ENCODE measurements at places on chromosomes 2 and 18.

DNA sequence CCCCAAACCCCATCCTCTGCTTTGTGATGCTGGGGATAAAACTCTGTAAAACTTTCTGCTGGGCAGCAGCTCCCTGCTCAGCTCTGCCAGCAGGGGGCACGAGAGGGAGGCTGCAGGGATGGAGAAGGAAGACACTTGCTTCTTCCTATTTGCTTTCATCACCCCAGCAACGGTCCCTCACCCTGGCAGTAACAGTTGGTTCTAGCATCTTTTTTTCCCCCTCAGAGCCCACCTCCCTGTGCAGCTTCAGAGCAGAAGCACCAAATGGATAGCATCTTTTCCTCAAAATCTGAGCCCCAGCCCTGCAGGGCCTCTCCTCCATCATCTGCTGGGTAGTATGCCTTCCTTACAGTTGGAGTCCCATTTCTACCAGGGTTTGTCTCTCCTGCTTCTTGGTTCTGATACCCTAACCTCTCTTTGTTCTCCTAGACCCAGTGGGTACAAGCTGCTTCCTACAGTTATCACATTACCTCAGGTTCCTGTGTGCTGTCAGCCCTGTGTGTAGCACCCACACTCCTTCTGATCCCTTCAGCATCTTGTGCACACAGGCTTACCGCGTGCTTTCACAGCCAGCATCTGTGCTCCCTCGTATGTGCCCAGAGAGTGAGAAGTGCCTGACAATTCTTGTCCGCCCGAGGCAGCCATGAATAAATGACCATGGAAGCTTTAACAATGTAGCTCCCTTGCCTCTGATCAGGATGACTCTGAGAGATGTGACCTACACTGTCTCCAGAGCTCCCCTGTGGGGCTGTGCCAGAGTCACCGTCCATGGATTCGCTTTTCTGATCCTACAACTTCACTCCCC is 14.5 kb downstream of the CKAP2L start:
- DNase-seq: peak; percentile 88

GRCh38 chr18:26210147-26210546 is 16.1 kb upstream of the TAF4B start:
- no peak for DNase-seq

GRCh38 chr2:84197901-84198300 is 261.2 kb downstream of the SUCLG1 start:
- DNase-seq: no peak

GRCh38 chr2:216620786-216621185 is 12.4 kb upstream of the IGFBP2 start:
- no peak for DNase-seq

DNA sequence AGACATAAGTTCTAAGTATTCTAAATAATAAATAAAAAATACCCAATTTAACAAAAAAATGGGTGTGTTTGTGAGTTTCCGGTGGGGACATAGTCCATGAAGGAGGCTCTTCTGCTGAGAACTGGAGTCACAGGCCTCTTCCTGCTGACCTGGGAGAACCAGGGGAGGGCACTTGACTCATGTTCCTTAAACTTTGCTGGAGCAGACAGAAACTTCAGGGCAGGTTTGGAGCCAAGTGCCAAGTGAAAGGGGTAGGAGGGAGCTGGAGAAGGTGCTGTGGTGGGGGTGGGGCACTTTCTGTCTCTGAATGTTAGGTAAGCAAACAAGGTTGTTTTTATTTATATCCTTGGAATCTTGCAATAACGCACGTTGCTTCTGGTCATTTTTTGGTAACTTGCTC is 78.8 kb upstream of the TTN start:
- DNase-seq: no peak

DNA sequence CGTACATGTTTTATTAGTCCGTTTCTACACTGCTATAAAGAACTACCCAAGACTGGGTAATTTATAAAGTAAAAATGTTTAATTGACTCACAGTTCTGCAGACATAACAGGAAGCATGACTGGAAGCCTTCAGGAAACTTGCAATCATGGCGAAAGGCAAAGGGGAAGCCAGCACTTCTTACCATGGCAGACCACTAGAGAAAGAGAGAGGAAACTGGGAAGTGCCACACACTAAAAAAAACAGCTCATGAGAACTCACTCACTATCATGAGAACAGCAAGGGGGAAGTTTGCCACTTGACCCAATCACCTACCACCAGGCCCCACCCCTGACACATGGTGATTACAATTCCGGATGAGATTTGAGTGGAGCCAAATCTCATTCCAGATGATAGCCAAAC is 466.2 kb downstream of the IRS1 start:
- no peak for DNase-seq

DNA sequence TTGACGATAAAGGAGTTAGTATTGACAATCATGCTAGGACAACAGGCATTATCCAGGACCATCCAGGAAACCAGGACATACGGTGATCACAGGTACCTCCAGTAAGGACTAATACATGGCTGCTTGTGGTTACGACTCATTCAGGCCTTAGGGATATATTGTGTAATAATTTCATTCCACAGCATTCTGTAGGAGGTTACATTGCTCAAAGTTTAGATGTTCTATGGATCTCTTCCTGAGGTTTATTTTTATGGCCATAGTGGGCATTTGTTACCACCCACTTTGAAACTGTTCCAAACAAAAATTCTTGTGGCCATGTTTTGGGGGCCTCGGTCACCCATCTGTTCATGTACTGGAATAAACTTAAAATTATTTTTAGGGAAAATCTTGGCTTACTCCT is 431.6 kb downstream of the METTL4 start:
- DNase-seq: no peak

- DNase-seq: no peak
Observed at GRCh38 chr2:54590216-54591120, 133.0 kb upstream of the EML6 start.

DNA sequence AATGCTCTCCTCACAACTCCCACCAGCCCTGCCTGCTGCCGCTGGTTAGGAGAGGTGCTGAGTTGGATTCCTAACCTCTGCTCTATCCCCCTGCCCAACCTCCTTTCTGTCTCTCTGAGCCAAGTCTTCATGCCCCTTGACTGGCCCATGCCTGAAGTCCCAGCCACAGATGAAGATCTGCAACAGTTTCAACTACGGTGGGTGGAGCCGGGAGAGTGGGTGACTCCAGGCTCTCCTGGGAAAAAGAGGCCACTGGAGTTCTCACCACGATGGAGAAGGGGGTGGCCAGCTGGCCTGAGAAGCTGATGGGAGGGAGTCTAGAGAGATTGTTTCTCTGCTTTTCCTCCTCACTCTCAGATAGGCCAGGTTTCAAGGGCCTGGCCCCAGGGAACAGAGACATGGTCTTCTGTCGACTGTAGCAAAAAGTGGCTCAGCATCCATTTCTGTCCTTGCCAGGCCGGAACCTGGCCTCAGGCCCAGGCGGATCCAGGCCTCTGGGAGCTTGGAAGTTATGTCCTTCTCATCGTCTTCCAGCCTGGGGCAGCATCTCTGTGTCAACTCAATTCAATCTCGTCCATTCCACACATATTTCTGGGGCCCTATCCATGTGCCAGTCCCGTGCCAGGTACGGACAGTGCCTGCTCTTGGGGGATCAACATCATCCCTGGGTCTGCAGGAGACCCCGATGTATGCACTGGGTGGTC is 75.3 kb downstream of the INHBB start:
- DNase-seq: no peak

DNA sequence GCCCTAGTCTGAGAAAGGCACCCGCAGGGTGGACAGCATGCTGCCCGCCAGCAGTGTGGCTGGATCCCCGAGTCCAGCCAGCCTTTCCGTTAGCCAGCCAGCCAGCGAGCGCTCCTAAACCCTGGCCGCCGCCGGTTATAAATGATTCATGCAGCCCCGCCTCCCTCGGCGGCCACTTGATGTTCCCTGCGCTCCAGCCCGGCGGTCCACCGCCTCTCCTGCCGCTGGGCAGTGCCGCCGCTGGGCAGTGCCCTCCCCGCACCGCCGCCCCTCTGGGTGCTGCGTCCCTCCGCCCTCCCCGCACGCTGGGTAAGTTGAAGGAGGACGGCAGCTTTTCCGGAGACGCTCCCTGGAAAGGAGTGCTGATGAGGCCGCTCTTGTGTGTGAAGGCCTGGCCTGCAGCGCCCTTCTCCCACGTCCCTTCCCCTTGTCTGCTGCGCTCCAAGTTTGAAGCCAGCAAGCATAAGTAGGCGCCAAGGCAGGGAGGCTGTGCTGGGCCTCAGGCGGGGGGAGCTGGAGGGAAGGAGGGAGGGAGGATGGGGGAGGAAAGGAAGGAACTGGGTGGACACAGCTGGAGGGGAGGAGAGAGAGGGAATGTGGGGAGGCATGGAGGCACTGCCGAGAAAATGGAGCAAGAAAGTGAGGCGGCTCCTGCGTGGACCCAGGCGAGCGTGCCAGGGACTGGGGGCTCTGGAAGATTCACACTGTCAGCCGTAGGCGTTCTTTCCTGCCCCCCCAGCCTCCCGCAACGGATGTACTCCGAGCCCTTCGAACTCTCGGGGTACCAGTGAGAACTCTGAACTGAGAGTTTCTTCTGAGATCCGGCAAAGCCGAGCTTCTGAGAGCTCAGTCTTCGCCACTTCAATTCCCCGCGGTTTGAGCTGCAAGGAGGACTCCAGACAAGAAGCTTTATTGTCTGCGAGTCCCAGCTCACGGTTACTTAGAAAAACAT is 131.9 kb downstream of the GLI2 start:
- DNase-seq: peak; percentile 35

DNA sequence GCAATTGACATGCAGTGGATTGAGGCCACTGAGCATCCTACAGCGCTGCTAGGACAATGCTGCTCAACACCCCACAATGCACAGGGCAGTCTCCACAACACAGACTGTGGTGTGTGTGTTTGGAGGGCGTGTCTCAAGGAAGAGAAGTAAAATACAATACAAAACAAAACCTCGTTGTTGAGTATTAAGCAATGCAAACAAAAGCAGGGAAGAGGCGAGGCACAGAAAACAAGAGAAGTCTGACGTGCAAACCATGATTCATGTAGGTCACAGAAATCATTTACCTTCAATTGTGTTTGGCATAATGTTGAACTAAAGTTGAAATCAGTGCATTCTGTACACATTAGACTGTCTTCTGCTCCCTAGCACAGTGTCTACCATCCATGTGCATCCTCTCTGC is 260.9 kb downstream of the PHLPP1 start:
- DNase-seq: no peak

DNA sequence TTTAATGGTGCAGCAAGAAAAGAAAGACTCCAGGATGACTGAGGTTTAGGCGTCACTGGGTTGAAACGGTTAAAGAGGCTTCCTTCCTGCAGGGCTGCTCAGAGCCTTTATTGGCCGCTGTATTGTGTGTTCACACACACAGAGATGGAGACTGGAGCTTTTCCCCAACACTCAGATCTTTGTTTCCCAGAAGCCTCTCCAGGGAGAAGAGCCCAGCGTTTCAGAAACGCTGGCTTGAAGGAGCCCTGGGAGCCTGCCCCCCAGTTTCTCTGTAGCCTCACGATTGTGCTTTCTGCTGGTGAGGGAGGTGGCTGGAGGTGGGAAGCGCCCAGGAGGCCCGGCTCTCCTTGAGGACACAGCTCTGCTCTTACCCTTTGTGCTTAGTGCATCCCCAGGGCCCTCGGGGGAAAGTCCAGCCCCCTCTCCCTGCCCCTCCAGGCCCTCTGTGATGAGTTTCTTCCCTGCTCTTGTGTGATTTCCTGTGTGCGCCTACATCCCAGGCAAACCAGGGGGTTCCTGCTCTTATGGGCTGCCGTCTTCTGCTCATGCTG is 37.1 kb downstream of the RRM2 start:
- DNase-seq: no peak

- no peak for DNase-seq
Observed at GRCh38 chr2:142974288-142975024, 97.0 kb downstream of the KYNU start.

GRCh38 chr2:165825041-165825440 is 31.0 kb upstream of the GALNT3 start:
- no peak for DNase-seq

DNA sequence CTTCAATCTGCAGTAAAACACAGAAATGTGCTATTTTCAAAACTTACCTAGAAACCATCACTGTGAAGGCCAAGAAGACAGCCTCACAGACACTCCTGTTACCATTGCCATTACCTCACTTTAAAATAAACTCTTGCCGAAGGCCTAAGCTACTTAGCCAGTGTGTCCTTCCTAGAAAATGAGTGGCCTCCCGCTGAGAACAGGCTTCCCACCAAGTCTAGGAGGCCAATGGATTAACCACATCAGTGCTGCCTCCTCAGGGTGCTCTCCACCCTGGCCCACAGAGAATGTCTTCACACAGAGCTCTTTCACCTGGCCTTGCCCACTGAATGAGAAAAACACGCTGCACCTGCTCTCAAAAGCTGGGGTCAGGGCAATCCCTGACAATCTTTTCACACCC is 47.5 kb downstream of the L3MBTL4 start:
- DNase-seq: no peak

DNA sequence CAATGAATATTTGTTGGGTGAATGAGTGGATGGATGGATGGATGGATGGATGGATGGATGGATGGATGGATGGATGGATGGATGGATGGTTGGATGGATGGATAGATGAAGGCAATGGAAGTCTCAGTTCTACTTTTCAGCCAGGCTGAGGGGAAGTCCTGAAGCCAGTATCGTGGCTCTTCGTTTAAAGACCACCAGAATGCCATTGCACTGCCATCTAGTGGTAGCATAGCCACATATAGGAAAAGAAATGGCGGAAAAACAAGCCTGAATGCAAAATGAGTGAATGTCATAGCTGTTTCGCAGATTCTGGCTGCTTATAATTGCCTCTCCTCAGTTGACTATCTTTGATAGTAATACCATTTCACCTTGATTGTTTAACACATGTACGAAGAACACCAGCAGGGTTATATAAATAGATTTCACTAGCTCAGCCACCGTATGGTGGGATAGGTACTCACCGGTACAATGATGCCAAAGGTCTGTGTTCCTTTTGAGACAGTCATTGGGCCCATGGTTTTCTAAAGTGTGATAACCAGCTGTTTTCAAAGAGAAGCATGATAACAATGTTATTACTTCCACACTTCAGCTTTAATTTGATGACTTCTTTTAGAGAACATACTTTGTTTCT is 62.3 kb upstream of the GREB1L start:
- peak; percentile 79 for DNase-seq

- DNase-seq: no peak
Observed at GRCh38 chr18:8987241-8987640, 115.3 kb upstream of the NDUFV2 start.

GRCh38 chr18:59593291-59593717 is 103.9 kb downstream of the CCBE1 start:
- DNase-seq: no peak

GRCh38 chr2:105398336-105399206 is at the start of gene FHL2:
Gene FHL2 (minus strand): TSS chr2:105399051. CDS start chr2:105386516, 12,535 bp downstream.
- DNase-seq: peak; percentile 89

Data from erythroblast (primary cell).